ENCODE measurements at places on chromosomes 7 and 10.

- no peak for DNase-seq
These were observed 51.2 kb upstream of the LBX1 start for GRCh38 chr10:101280511-101280910.

- no peak for DNase-seq
These were observed 189.7 kb downstream of the C7orf25 start for GRCh38 chr7:42722198-42722597.

- no peak for DNase-seq
These were observed 37.5 kb downstream of the HELLS start for GRCh38 chr10:94583124-94583523.

DNA sequence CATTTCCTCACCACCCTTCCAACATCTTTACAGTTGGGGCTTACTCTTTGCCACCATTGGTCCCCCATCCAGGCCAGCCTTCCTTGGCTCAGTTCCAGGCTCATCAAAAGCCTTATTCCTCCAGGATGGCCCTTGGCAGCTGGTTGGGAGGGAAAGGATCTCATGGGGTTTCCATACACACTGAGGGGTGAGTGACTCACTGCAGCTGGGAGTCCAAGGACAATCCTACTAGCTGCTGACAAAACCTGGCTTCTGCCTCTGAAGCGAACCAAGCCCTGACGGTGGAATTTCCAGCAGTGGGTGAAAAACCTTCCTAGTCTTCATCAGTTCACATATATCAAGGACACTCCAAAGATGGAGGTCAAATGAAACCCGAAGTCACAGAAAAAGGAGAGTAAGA is 22.9 kb downstream of the CRHR2 start:
- no peak for DNase-seq

- no peak for DNase-seq
These were observed 179.6 kb downstream of the CELF2 start for GRCh38 chr10:11197266-11197712.

GRCh38 chr7:52838981-52839411 is 196.4 kb upstream of the POM121L12 start:
- DNase-seq, result no peak

DNA sequence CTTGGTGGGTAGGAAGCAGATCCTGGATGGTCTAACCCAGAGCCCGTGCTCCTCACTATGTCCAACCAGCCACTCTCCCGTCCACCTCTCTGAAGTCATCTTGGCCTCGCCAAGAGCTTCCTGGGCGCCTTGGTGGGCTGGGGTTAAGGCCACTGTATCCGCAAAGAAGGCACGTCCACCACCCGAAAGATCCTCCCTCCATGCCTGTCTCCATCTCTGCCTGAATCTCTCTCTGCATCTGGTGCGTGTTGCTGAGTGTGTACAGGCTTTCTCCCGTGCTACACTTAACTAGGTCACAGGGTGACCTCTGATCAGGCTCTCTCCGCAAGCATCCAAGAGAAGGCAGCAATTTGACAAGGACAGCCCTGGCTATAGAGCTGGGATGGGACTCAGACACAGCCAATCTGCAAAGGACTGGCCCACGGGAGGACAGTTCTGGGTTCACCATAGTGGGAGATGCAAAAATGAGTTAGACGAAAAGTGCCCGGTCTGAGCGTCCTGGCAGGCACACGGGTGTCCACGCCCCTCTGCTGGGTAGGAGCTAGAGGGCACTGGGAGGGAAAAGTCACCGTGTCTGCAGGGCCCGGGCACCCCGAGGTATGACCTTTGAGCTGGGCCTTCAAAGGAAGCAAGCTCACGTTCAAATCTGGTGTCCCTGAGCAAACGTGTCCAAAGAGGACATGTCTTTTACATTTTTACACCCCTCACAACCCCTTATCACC is 9.4 kb upstream of the RFC2 start:
- no peak for DNase-seq
